ENCODE measurements at places on chromosomes 13 and 19.
A peak's percentile ranks its signal among the peaks of the same experiment; 100 is the strongest.

DNA sequence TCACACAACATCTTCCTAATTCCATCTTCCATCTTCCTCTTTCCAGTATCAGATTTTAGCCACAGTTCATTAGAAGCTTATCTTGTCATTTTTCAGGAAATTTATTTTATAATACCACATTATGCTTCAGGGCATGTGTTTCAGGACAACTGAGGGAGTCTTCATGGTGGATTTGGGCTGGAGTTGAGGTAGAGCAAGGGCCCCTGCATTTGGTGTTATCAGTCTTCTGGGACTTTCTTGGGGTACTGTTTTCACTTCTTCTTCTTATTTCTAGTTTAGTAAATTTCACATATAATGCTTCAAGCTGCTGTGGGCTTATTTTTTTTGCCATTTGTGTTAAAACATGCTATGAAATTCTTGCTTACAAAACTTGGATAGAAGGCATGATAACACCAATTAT, 188.7 kb downstream of the LHFPL6 start:
- no peak for DNase-seq

DNA sequence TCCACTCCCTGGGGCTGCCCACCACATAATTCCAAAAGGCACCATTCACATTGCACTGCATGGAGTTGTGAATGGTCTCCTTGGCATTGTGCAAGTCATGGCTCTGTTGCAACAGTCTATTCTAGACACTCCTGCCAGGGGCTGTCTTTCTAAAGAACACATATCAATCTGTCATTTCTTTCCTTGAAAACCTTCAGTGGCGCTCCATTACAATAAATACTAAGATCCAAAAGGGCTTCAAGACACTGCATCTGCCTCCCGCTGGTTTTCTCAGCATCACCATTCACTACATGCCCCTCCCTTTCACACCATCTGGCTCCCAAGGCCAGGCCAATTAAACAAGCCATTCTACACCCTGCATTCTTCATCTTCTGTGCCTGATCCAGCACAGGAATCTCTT, 32.2 kb upstream of the TM9SF2 start:
- DNase-seq, result no peak

- DNase-seq, result no peak
Measured at GRCh38 chr19:4044990-4045465, 21.7 kb downstream of the ZBTB7A start.

DNA sequence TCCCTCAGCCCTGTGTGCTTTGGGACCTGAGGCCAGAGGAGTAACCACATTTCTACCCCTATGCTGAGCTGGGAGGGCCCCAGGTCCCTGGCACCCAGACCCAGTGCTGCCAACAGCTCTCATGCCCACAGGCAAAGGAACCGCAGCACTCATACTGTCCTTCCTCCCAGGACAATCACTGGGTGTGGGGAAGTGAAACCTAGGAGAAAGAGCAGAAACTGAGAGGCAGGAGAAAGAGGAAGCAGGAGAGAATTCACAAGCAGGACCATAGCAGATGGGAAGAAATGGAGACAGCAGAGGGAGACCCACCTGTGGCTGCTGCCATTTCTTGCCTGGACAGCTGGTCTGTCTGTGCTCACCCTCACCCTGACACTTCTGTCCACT, 18.9 kb downstream of the CCDC97 start:
- DNase-seq, result no peak

DNA sequence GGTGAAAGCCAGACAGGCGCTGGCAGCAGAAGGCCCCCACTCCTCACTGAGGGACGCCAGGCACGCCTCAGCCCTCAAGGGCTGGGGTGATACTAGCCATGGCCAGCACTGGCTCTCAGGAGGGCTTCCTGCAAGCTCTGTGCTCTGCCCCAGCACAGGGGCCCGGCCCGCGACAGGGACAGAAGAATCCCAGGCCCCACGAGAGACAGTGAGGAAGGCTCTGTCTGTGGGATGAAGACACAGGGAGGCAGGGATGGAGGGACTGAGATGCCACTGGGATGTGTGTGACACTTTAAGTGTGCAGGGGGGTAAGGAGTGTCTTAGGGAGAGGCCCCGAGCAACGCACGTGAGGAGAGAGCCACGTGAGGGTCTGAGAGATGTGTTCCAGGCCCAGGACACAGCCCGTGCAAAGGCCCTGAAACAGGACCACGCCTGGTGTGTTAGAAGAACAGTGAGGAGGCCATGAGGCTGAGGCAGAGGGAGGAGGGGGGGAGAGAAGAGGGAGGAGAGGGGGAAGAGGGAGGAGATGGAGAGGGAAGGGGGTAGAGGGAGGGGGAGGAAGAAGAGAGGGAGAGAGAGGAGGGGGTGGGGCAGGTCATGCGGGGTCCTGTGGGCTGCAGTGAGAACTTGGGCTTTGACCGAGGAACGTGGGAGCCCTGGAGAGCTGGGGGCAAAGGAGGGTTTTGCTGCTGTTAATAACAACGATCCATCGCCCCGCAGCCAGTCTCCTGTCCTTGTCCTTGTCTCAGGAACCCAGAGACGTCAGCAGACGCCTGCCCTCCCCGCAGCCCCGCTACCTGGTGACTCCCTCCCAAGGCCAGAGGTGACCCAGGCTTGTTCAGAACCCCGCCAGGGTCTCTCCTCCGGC, 7.2 kb downstream of the RPL36 start:
- DNase-seq, result peak; percentile 69

DNA sequence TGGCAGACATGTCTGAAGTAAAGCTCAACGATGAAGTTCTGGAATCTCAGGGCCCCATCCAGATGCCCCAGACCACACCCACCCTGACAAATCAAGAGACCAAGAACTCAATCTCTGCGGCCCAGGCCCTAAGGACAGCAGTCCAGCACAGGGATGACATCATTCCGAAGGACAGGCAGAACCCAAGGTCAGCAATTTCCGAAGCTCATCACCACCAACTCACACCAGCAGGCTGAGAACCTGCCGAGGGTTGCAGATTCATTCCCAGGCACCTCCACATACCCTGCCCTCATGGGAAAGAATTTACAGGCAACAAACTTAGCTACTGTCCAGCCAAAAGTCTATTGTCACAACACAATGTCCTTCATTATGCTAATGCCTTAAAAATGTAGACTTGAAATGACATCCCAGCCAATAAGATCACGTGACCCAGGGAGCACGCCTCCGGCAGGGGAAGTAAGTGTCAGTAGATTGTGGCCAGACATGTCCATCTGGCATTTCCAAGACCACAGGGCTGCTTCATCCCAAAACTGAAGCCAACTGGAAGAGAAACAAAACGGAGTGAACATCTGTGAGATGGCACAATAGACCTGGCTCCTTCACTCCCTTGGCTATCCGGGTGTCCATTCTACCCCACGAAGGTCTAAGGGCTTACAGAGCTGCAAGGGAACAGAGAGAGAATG, 98.8 kb downstream of the CRYL1 start:
- DNase-seq, result no peak

DNA sequence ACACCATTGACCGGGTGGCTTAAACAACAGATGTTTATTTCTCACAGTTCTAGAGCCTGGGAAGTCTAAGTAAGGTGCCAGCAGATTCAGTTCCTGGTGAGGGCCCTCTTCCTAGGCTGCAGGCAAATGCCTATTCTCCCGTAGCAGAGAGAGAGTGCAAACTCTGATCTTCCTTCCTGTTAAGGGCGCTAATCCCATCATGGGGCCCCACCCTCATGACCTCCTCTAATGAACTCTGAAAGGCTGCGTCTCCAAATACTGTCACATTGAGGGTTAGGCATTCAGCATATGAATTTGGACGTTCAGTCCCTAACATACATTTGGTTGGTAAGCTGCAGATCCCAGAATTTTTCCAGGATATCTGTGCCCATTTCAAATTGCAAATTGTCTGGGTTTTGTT, 128.8 kb downstream of the GGACT start:
- no peak for DNase-seq

DNA sequence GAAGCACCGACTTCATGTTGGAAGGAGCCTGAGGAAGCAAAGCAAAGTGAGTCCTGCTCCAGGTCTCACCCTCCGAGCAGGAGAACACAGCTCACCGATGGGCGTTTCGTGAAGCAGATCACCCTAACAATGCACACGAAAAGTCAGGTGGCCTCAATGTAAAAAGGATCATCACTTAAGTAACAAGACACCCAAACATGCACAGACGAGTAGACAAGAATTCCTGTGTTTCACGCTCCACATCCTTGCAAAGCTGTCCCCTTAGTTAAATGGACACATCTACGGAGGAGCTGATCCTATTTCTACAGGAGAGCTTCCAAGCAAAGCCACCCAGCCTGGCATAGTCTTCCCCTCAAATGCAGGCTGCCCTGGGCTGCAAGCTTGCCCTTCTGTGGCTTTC, 66.2 kb downstream of the SLC15A1 start:
- DNase-seq, result no peak

GRCh38 chr13:31159306-31159705, 2.4 kb downstream of the HSPH1 start:
- no peak for DNase-seq

GRCh38 chr13:99894840-99895443, 76.6 kb downstream of the ZIC5 start:
- no peak for DNase-seq

GRCh38 chr19:19098703-19099632, 35.2 kb downstream of the SLC25A42 start:
- no peak for DNase-seq

- peak; percentile 94 for DNase-seq
Measured at GRCh38 chr13:113837560-113838355, 26.1 kb downstream of the GAS6 start.

GRCh38 chr13:102702965-102703725, 8.3 kb upstream of the METTL21C start:
- DNase-seq, result no peak

GRCh38 chr19:13646758-13647157, 117.6 kb upstream of the MRI1 start:
- DNase-seq, result no peak

- DNase-seq, result peak; percentile 69
Measured at GRCh38 chr13:113669755-113670341, 2.8 kb downstream of the GRK1 start.

DNA sequence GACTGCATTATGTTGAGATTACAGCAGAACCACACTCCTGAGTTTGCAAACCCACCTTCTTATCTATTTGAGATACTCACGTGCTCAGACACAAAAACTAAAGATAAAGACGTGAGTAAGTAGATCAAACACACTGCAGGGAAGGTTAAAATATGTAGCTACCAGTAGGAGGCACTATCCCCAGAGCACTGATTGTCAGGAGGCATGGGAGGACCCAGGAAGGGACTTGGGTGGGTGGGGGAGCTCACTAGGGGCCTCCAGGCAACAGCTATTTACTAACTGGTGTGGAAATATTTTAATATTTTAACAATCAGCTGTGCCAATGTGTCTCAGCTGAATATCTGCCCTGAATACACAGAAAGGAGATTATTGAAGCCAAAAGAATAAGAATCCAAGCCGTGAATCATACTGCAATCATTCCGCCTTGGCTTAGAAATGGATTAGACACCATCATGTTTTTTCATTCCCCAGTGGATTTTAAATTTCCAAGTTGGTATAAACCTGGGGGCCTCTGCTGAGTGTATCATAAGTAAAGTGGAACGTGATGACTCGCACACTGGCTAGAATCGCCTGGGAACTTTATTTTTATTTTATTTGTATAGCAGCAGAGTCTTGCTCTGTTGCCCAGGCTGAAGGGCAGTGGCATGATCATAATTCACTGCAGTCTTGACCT, 73.2 kb upstream of the CACNA1A start:
- no peak for DNase-seq

- no peak for DNase-seq
Measured at GRCh38 chr13:37701972-37702371, 103.4 kb upstream of the POSTN start.

DNA sequence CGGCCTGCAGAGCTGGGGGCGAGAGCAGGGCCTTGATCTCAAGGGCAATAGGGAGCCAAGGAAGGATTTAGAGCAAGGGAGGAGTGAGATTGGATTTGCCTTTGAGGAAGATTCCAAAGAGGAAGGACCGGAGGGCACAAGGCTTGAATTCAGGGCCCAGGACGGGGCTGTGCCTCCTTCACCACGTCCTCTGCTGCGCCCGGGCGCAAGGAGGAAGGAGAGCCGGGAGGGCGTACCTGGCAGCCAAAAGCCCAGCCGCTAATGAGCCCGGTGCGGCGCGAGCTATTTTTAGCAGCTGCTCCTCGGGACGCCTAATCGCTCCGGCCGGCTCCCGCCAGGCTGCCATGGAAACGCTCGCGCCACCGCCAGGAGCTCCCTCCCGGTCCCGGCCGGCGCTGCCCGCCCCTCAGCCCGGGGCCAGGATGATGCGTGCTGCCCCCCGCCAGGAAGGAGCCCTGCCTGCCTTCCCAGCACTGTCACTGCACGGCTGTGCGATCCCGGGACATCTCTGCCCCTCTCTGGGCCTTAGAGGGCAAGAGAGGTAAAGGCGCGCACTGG, 31.3 kb downstream of the TINCR start:
- DNase-seq, result peak; percentile 88

DNA sequence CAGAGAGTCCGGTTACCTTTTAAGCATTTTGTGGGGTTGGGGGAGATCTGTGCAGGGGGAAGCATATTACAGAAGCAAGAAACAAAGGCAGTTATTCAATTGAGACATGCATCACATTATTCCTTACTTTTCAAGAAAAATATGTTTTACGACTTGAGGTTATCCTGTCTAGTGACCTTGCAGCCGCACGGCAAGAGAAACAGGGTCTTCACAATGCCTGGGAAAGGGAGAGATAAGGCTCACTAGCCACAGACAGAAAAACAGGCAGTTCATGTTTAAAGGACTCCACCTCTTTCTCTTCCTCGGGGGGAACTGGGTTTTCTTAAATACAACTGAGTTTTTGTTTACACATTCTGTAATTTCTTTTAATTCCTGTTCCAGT, 536 bp upstream of the NCR1 start:
- no peak for DNase-seq

- DNase-seq, result no peak
Measured at GRCh38 chr13:75256922-75257321, 225.0 kb downstream of the TBC1D4 start.

DNA sequence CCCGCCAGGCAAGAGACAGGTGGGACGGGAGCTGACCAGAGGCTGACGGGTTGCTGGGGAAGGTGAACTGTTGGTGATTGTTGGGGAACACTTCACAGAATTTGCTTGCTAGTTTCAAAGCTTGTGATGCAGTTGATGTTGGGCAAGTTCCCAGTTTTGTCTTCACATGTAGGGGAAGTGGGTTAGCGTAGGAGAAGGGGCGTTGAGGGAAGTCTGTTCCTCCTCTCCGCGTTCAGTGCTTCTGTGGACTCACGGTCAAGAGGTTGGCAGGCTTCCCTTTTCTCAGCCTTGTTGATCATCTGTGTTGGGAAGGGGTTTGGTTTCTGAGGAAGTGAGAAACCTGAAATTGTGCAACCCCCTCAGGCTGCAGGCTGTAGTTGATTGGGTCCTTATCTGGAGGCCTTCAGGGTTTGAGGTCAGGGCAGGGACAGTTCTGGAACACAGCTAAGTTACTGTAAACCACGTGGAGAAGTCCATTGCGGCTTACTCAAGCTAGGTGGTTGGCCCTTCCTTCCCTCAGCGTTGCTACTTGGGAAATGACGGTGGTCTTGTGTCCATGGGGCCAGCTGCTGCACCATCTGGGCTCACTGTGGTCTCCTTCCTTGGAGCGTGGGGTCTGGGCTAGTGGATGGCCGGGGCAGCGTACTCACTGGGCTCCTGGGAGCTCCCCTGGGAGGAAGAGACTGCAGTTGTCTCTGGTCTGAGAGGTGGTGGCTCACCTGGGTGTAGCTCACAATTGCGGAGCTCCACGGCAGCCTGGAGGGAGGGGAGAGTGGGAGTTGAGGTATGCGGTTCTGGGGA, 7.5 kb downstream of the RPS9 start:
- peak; percentile 92 for DNase-seq

- DNase-seq, result no peak
Measured at GRCh38 chr19:57807541-57807940, 7.2 kb downstream of the ZNF552 start.

All from cardiac septum (tissue), 1 donor.